ENCODE measurements at places on chromosomes 7 and 10. TPM values are rescaled to one million over a fixed set of nuclear protein-coding genes. Genes with fewer than 3 reads are reported as not detected.

GRCh38 chr10:71974489-71975021, 10.4 kb downstream of the CHST3 start:
- H3K36me3 ChIP-seq = no peaks in the 10 kb centered on the region
- DNase-seq = no peak
- H3K27me3 ChIP-seq = no peaks in the 10 kb centered on the region
- H3K4me1 ChIP-seq = peaks cover 78% of the 10 kb centered on the region
- peak overlapping the region; percentile 93 for H3K27ac ChIP-seq

Gene GNAI1
- 8.7 TPM for total RNA-seq

Gene CPA1
- not detected for total RNA-seq

DNA sequence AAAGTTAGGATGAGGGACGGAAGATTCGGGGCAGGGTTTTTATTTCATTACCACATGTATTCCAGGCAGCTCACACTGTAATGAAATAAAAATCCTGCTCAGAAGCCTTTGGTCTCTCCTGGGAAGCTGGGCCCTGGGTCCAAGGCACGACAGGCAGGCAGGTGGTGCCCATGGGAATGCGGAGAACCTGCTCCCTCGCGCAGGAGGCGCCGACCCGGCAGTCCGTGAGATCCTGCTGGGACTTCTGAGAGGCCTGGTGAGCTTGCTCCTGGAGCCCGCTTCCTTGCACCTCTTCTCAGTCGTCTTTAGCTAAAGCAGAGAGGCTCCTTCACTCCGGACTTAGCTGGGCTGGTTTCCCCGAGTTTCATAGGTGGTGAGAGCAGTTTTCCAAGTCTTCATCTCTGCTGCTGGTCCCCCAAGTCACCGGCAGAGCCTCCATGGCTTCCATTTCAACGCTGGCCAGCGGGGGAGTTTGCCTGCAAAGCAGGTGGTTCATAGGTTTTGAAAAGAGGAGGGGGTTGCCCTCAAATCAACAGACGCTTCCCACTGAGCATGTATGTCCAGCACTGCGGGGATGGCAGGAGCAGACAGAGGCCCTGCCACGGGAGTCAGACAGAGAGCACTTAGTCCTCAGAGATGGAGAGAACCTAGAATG, 24.5 kb downstream of the IL15RA start:
- no peak overlapping the region for H3K4me3 ChIP-seq
- peaks cover 21% of the 10 kb centered on the region for H3K4me1 ChIP-seq
- no peaks in the 10 kb centered on the region for H3K27me3 ChIP-seq
- H3K27ac ChIP-seq = peak overlapping the region; percentile 46
- no peak for DNase-seq

- no peaks in the 10 kb centered on the region for H3K27me3 ChIP-seq
- no peak for DNase-seq
- H3K36me3 ChIP-seq = no peaks in the 10 kb centered on the region
- no peak overlapping the region for H3K27ac ChIP-seq
- peaks cover 3% of the 10 kb centered on the region for H3K4me1 ChIP-seq
Observed at GRCh38 chr10:31644931-31645633, 283.5 kb downstream of the ARHGAP12 start.

GRCh38 chr7:106616708-106617051, 44.3 kb downstream of the CCDC71L start:
- no peak overlapping the region for H3K4me3 ChIP-seq
- no peak for DNase-seq
- H3K36me3 ChIP-seq = no peaks in the 10 kb centered on the region

Gene ODAD2
- not detected for total RNA-seq

- H3K27me3 ChIP-seq = no peaks in the 10 kb centered on the region
- peaks cover 16% of the 10 kb centered on the region for H3K36me3 ChIP-seq
- no peak for DNase-seq
- no peaks in the 10 kb centered on the region for H3K4me1 ChIP-seq
Observed at GRCh38 chr10:132735341-132735775, 50.6 kb downstream of the NKX6-2 start.

Gene LRRC61
- 14.7 TPM for total RNA-seq

Gene GIMAP1
- 21.2 TPM for total RNA-seq

DNA sequence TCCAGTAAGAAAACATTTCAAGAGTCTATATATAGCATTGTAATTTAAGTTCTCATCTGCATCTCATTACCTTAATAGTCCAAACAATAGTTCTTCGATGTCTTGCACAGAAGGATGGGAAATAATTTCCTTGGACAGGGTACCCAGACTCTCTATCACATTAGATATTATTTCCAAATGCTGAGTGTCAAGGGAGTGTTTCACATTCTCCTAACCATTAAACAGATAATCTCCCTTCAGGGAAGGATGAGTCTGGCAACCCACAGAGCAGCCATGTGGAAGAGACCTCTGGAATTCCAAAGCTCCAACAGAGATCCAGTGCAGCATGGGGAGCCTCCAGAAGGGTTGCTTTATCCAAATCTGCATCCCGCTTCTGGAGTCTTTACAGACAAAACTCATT, 89.6 kb downstream of the FZD1 start:
- no peaks in the 10 kb centered on the region for H3K36me3 ChIP-seq
- DNase-seq = no peak
- no peak overlapping the region for H3K4me3 ChIP-seq
- H3K4me1 ChIP-seq = no peaks in the 10 kb centered on the region

DNA sequence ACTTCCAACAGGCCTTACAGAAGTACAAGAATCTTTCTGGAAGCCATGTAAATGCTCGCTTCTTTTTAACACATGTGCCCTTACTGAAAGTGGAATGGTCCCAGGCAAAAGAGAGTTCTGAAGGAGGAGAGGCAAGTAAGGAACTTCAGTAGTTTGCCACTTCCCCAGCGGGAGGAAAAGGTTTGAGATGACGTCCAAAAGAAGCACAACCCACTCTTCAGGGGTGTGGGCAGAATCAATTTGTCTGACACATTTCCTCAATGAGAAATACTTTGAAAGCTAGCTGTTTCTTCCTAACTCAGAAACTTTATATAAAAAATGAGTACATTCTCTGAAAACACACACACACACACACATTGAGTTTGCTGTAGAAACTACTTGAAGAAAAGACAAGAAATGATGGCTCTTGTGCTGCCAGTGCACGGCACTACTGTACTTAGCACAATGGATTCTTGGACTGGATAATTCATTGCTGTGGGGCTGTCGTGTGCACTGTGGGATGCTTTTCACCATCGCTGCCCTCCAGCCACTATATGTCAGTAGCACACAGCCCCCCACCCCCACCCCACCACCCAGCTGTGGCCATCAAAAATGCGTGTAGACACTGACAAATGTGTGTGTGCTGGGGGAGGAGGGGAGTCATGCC, 183.0 kb downstream of the SRPK2 start:
- no peak for DNase-seq
- H3K27ac ChIP-seq = no peak overlapping the region
- H3K4me1 ChIP-seq = no peaks in the 10 kb centered on the region
- H3K36me3 ChIP-seq = peaks cover 3% of the 10 kb centered on the region
- no peak overlapping the region for H3K4me3 ChIP-seq

DNA sequence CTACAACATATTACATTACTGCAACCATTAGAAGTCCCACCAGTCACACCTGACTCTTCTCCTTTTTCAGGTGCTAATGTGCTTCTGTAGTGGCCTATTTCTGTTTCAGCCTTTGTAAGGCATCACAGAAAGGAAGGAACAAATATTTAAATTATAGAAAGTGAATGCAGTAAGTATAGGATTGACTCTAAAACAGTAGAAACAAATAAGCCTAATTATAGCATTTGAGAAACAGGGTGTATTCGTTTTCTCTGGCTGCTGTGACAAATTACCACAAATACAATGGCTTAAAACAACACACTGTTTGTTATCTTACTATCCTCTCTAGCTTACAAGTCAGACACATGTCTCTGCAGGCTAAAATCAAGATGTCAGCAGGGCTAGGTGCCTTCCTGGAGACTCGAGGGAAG, 69.4 kb downstream of the CCSER2 start:
- no peaks in the 10 kb centered on the region for H3K27me3 ChIP-seq
- DNase-seq = no peak
- no peaks in the 10 kb centered on the region for H3K36me3 ChIP-seq

DNA sequence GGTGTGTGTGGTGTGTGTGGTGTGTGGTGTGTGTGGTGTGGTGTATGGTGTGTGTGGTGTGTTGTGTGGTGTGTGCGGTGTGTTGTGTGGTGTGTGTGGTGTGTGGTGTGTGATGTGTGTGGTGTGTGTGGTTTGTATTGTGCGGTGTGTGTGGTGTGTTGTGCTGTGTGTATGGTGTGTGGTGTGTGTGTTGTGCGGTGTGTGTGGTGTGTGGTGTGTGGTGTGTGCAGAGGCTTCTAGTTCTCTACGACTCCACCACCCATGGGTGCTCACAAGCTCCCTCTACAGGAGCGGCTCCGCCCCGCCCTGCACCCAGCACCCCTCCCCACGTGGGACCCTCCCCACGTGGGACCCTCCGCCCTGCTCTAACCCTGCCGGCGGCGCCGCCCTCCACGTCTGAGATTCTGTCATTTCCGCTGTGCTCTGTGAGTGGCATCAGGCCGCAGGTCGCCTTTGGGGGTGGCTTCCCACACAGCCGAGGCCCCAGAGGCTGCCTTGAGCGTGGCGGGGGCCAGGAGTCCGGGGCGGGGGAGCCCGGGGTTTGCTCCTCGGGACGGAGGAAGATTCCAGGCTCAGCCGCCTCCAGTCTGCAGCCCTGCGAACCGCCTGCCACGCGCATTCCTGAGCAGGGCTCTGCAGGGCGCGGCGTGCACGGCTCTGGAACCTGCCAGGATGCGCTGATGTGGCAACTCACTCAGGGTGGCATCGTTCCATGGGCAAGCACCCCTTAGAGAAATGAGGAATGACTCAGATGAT, 37.0 kb upstream of the DNAJB6 start:
- no peaks in the 10 kb centered on the region for H3K27me3 ChIP-seq
- H3K4me3 ChIP-seq = no peak overlapping the region
- H3K4me1 ChIP-seq = no peaks in the 10 kb centered on the region
- no peak for DNase-seq

Gene STEAP2
- 18.7 TPM for total RNA-seq

Gene ALOX5
- 23.1 TPM for total RNA-seq

Gene C10orf53
- total RNA-seq = not detected

DNA sequence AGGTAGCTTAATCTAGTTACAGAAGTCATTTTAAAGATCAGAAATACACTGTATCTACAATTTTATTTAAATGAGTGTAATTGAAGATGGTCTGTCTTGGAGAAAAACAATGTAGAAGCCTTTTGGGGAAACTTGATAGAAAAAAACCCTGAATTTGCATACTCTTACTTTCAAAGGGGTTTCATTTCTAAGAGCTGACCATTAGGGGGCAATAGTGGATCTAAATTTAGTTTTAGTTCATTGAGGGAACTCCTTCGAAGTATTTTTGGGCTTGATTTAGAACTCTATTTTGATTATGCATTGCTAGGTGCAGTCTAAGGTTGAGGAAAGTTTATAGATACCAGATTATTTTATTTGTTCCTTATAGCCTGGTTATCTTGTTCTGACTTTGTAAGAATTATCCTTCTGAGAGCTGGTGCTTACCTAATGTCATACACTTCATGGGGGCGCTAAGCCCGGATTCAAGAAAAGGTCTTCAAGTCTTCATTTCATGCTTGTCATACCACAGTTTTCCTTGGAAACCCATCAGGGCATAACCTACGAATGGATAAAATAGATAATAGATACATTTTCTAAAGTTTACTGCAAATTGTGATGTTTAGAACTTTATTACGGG, 69.1 kb upstream of the MXI1 start:
- peaks cover 6% of the 10 kb centered on the region for H3K36me3 ChIP-seq
- H3K4me3 ChIP-seq = no peak overlapping the region
- DNase-seq = no peak
- no peaks in the 10 kb centered on the region for H3K27me3 ChIP-seq

- H3K27me3 ChIP-seq = no peaks in the 10 kb centered on the region
- no peaks in the 10 kb centered on the region for H3K36me3 ChIP-seq
- H3K4me1 ChIP-seq = peaks cover 10% of the 10 kb centered on the region
- no peak for DNase-seq
- H3K4me3 ChIP-seq = no peak overlapping the region
Observed at GRCh38 chr7:47542051-47542450, 39.9 kb downstream of the TNS3 start.

Gene ST8SIA6
- not detected for total RNA-seq

DNA sequence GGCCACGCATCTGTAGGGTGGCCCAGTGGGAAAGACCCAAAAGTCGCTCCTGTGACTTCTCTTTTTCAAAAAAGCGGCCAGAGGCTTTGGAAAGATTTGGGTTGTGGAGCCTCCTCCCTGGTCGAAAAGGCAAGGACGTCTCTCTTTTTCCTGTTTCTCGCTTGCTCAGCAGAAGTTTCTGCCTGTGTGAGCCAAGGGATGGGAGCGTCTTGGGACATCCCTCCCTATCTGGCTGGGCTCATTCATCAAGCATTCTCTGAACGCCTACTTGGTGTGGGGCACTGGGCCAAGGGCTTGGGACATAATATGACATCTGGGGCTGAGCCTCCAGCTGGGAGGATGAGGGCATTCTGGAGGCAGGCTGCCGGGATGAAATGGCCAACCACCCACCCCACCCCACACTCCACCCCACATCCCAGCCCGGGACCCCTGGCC, 120.9 kb downstream of the C10orf105 start:
- H3K36me3 ChIP-seq = no peaks in the 10 kb centered on the region
- no peak overlapping the region for H3K4me3 ChIP-seq
- H3K27me3 ChIP-seq = no peaks in the 10 kb centered on the region

Gene ZNF25
- total RNA-seq = 8.9 TPM

DNA sequence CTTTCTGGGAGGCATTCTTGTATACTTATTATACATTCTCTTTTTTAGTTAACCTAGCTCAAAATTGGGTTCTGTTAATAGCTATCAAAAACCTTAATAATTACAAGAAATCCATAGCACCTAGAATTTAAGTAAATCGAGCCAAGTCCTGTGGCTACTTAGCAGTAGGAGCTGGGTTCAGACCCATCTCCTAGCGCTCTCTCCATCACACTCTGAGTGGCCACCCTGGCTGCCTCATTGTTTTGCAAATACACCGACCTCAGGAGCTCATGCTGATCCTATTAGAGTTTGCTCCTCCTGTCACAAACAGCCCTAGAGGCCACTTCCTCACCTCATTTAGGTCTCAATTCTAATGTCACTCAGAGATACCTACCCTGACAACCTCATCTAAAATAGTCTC, 46.2 kb upstream of the OSBPL3 start:
- H3K27me3 ChIP-seq = no peaks in the 10 kb centered on the region
- H3K27ac ChIP-seq = no peak overlapping the region
- no peak for DNase-seq
- no peak overlapping the region for H3K4me3 ChIP-seq

- H3K36me3 ChIP-seq = no peaks in the 10 kb centered on the region
- H3K4me3 ChIP-seq = no peak overlapping the region
- H3K4me1 ChIP-seq = no peaks in the 10 kb centered on the region
- H3K27me3 ChIP-seq = no peaks in the 10 kb centered on the region
- no peak for DNase-seq
- no peak overlapping the region for H3K27ac ChIP-seq
Observed at GRCh38 chr7:113176836-113177235, 58.5 kb upstream of the SMIM30 start.

- peak overlapping the region; percentile 53 for H3K4me3 ChIP-seq
- H3K4me1 ChIP-seq = peaks cover 48% of the 10 kb centered on the region
- no peaks in the 10 kb centered on the region for H3K27me3 ChIP-seq
Observed at GRCh38 chr7:116354171-116354545, 143.8 kb downstream of the TES start.

Gene VWDE
- total RNA-seq = not detected

Gene NKX1-2
- not detected for total RNA-seq

Data from ascending aorta (tissue), 2 donors.